Fibroblast of skin of scalp (primary cell): ENCODE measurements at places on chromosomes 3 and 15.

GRCh38 chr3:759106-759505, 333.7 kb upstream of the CNTN6 start:
- DNase-seq: no peak

DNA sequence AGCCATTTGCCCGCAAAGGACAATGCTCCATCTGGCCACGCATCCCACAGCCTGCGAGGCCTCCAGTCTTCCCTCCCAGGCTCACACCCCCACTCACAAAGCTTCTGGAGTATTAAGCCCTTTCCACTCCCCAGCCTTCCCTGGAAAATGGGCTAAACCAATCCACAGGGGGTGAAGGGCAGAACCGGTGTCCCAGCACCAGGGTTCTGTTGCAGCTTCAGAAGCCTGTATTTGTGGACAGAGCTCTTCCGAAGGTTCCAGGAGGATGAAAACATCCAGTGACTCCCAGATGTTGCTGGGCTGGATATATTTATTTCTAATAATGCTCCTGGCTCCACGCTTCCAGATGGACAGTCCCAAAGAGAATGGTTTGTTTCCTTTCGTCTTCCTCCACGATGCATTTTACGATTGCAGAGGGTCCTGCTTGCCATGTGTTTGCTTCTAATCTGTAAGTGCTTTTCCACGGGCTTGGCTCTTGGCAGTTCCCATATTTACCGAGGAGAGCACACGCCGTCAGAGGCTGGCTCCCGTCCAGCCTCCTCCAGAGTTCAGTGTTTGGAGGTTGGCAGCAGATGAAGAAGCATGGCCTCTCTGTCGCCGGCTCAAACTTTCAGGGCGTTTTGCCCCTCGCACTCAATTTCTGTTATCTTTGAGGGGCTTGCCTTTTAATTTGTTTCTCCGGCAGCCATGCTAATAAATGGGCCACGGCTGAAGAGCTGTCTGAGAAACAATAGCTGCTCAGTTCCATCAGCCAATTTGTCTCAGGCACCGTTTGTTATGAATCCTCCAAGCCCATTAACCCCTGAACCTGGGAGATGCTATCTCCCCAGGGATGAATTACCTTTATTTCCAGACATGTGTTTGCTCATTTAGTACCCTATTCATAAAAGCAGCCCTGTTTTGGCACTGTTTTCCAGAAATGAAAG, 367.9 kb upstream of the PROK2 start:
- DNase-seq: peak; percentile 77

- DNase-seq: peak; percentile 78
Measured at GRCh38 chr3:187101184-187102072, 37.9 kb downstream of the RPL39L start.

DNA sequence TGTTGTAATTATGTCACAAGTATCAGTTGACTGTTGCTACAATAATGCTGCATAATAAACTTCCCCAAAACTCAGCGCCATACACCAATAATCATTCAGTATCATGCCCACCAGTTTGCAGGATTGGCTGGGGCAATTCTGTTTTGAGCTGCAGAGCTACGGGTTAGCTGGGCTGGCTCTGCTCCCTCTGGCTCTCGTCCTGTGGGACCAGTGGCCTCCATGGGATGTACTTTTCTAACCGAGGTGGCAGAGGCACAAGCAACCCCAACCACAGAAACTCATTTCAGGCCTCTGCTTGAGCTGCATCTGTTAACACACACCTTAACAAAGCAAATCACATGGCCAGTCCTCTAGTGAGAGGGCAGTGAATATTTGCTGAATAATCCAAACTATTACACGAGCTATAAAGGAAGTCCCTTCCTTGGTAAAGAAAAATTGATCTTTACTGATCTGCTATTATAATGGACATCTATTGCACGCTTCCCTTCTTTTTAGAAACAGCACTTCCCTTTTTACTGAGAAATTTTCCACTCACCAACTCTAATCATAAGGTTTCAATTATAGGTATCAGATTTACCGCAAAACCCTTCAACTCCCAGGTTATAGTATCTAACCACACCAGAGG, 10.9 kb upstream of the BCL2A1 start:
- DNase-seq: no peak

GRCh38 chr3:18411541-18411940, 13.6 kb downstream of the SATB1 start:
- DNase-seq: no peak

GRCh38 chr3:186882150-186882524, 39.6 kb downstream of the ADIPOQ start:
- DNase-seq: peak; percentile 72

- DNase-seq: no peak
Measured at GRCh38 chr3:193211984-193212383, 29.0 kb upstream of the PLAAT1 start.

GRCh38 chr15:70998319-70998718, 105.7 kb downstream of the LRRC49 start:
- DNase-seq: no peak

DNA sequence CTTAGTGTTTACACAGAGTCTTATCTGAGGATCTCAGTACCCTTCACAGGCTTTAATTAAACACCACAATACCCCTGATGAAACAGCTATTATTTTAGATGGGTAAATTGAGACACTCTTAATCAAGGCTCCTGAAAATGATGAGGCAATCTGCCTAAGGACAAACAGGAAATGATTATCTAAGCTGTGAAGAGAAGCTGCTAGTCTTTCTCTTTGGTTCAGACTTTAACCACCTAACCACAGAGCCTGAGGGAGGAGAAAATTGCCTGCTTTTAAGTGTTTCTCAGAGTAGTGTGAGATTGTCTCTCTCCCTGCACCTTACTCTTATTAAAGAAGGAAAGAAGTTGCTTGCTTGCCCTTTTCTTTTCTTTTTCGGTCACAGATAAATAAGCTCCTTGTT, 364.3 kb upstream of the ADAMTS9 start:
- no peak for DNase-seq

DNA sequence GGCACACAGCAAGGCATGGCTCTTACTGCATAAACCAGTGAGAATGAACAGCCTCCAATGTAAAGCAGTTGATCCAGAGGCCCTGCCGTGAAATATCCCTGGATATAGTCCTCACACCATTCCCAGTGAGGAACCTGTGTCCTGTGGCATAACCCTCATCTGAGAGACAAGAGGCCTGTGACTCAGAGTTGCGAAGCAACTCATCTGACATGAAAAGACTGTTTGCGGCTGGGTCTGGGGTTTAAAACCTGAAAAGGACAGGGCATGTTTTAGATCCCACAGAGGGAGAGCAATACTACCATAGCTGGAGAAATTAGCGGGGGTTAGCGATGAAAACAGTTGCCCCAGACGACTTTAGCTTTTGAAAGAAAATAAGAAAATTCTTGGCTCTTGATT, 165.3 kb upstream of the BHLHE40 start:
- DNase-seq: no peak

DNA sequence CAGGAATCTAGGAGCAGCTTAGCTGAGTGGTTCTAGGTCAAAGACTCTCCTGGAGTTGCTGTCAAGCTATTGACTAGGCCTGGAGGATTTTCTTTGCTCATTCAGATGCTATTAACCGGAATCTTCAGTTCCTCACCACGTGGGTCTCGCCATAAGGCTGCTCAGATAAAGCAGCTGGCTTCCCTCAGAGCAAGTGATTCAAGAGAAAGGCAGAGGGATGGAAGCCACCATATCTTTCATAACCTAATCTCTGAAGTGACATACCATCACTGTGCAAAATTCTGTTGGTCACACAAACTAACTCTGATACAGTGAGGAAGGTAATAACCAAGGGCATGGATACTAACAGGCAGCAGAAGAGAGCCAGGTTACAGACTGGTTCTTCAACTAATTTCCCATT, 72.7 kb upstream of the FLNB start:
- DNase-seq: no peak

DNA sequence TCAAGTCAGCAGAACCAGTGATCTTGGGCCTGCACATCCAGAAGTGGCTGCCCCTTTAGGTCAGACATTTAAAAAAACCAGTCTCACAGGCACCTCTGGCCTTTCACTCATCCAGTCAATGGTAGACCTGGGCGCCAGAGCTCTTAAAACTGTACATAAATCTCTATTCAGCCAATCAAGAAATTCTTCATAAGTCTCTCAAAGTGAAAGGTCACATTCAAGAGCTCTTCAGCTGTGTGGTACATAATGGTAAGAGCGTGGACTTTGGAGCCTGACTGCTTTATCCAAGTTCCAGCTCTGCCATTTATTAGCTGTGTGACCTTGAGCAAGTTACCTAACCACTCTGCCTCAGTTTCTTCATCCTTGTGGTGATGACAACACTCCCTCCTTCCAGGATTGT, 22.3 kb upstream of the MORF4L1 start:
- no peak for DNase-seq

- DNase-seq: no peak
Measured at GRCh38 chr15:59333401-59334075, 39.1 kb downstream of the MYO1E start.

GRCh38 chr3:149495581-149496125, 21.2 kb downstream of the TM4SF4 start:
- no peak for DNase-seq

GRCh38 chr3:14430053-14430452, 27.6 kb downstream of the SLC6A6 start:
- no peak for DNase-seq

DNA sequence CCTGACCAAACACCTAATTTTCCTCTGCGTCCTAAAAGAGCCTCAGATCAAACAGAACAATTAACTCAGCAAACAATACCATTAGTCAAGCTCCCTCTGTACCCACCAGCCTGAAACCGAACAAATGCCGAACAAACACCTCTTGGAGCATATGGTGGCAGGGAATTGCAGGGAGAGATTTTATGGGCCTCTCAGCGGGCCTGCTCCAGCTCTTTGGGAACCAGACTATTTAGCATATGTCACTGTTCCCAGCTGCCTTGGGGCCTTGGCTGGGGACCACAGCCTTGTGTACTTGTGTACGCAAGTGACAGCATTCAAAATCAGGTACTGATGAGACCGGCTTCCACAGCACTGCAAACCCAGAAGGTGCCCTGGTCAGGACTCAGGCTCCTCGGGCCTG, 388.8 kb upstream of the PPP2R3A start:
- no peak for DNase-seq

DNA sequence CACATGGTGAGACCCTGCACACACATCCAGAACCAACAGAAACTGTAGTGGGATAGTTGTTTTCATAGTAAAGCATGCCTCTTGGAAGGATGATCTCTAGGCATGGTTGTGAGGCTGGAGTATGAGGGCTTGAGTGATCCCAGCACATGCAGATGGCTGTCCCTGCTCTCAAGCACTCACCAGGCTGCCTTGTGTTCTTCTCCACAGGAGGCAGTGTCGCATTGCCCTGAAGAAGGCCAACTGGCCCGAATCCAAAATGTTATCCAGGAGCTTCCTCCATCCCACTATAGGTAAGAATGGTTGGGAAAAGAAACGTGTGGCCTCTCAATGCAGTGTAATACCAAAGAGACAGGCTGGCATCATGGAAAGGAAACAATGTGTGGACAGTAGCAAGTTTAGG, 82.7 kb downstream of the TMEM39A start:
- no peak for DNase-seq

- no peak for DNase-seq
Measured at GRCh38 chr3:38638354-38638753, 11.1 kb downstream of the SCN5A start.

GRCh38 chr3:45802146-45802545, 5.8 kb upstream of the SLC6A20 start:
- DNase-seq: no peak

DNA sequence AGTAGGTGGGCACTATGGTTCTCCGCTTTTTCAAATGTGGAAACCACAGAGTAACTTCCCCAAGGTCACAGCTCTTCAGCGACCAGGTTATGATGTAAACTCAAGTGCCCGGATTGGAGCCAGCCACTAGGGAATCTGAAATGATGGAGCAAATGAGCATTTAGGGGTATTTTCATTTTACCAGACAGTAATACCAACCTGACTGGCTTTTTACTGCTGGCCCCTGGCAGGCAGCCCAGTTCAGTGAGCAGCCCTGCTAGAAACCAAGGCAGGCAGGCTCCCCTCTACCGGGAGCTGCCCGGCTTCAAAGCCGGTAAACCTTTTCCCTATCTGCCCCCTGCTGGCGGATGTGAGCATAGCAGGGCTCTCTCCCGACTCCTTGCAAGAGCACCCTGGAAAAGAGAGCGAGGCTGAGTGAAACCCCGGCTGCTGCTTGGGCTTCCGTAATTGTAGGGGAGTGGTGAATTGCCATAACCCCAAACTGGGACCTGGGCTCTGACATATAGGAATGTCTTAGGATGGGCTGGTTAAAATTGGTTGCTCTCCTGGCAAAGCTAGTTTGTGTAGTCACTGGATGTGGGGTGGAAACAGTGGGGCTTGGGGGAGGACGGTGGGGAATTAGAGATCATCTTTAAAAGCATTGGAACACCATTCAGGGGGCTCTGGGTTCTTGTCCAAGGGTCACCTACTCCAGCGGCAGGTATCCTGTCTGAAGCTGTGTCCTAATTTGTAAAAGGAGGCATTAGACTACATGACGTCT, 98.0 kb upstream of the TNFAIP8L3 start:
- DNase-seq: peak; percentile 84

- DNase-seq: peak; percentile 11
Measured at GRCh38 chr3:151047636-151048035, 37.8 kb upstream of the MED12L start.

- DNase-seq: no peak
Measured at GRCh38 chr3:171374260-171374659, 85.9 kb downstream of the TNIK start.
